ENCODE measurements at places on chromosomes 11 and 22. TPM values are rescaled to one million over a fixed set of nuclear protein-coding genes. Genes with fewer than 3 reads are reported as not detected.

The PATE4 gene
- total RNA-seq, result not detected

The OR5P2 gene
- not detected for total RNA-seq

The F2 gene
- 0.06 TPM for total RNA-seq

The UNC93B1 gene
- not detected for total RNA-seq

DNA sequence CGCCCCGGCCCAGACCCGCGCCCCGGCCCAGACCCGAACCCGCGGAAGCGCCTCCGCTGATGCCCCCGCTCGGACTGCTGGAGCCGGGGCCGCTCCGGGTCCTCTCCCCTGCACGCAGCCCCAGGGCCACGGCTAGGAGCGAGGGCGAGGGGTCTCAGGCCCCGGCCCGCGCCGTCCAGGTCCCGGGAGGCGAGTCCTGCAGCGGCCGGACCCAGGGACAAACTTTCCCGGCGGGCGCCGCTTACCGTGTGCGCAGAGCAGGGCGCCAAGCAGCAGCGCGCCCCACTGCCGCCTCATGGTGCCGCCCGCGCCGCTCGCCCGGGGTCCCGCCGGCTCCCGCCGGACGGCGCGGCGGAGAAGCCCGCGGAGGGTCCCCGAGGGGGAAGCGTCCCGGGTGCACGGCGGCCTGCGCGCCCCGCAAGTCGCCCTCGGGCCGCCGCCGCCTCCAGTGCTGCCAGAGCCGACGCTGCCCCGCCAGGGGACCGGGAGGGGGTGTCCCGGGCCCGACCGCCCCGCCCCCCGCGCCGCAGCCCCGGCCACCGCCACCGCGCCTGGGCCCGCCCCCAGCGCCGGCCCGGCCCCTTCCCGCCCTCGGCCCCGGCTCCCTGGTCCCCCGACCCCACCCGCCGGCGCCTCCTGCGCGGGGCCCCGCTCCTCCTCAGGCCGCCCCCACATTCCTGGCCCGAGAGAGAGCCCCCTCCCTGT is at the start of gene LRP4:
Gene LRP4 (minus strand): TSS at position 468 of the 705 bp plus-strand sequence. CDS start 171 bp downstream, at position 297.
- H3K4me1 ChIP-seq, result peaks cover 23% of the 10 kb centered on the region
- no peaks in the 10 kb centered on the region for H3K27me3 ChIP-seq
- H3K27ac ChIP-seq, result no peak within 1 kb of the TSS
- no peaks in the 10 kb centered on the region for H3K36me3 ChIP-seq
- peak within 1 kb of the TSS; percentile 81 for H3K4me3 ChIP-seq
- peak; percentile 62 for DNase-seq

DNA sequence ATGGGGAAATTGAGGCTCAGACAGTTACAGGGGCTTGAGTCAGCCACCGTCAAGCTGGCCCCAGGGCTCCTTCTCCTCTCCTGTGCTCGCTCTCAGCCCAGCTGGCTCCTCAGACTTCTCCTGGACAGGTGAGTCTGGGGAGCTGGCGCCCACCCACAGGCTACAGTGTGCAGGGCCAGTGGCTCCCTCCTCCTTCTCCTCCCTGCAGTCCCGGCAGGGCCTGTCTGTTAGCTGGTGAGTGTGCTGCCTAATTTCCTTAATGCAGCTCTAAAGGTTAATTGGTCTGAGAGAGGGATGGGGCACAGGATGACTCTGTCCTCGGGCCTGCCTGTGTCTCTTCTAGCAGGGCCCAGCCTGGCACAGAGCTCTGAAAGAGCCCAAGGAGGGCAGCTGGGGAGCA is 31.7 kb downstream of the LMO1 start:
- H3K4me3 ChIP-seq, result no peak overlapping the region
- no peak for DNase-seq
- H3K27me3 ChIP-seq, result no peaks in the 10 kb centered on the region
- no peaks in the 10 kb centered on the region for H3K36me3 ChIP-seq

DNA sequence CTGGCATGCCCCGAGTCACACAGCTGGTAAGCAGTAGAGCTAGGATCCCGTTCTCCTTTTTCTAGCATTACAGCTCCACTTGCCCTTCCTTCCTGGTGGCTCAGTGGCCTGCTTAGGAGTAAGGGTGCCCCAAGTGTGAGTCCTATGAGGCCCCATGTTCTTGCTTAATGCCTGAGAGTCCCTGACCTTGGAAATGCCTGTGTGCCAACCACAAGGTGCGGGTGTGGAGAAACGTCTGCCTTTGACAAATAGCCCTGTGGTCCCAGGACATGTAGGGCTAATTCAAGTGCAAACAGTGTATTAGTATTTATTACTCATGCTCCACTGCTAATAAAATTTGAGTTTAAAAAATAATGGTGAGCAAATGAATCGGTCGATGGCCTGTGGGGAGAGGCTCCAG is 18.4 kb downstream of the GRIK4 start:
- no peaks in the 10 kb centered on the region for H3K36me3 ChIP-seq
- no peak overlapping the region for H3K4me3 ChIP-seq
- DNase-seq, result no peak
- no peaks in the 10 kb centered on the region for H3K4me1 ChIP-seq

DNA sequence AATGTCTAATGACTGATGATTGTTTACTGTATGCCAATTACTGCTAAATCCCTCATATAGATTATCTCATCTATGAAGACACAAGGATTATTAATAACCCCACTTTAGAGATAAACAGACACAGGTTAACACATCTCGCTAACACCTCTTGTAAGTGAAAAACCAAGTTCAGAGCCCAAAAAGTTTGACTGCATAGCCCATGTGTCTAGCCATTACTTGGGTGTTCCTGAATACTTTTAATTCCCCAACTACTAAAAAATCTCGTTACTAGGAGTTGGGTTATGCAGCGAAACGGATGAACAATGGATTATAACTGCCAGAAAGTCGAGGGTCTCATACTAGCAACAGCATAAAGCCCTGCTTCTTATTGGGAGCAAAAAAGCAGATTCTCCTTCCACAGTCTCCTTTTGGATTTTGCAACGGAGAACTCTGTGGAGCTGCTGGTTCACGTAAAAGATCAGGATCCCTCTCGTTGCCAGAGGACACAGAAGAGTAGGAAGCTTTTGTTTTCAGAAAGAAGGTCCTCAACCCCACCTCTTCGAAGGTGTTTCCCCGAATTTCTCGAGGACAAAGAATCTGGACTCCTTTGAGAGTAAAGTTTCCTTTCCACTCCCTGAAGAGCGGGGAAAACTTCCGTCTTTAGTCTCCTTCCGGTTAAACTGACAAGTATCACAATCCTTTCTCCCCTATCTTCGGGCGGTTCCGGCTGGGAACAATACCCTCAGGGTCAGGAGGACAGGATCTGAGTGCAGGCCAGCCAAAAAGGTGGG is 979 bp downstream of the ZBED5 start:
- H3K27me3 ChIP-seq, result no peaks in the 10 kb centered on the region
- peaks cover 41% of the 10 kb centered on the region for H3K36me3 ChIP-seq
- 0 out of 2 replicates have a peak, but pooled peaks cover 4% of the 10 kb centered on the region for H3K4me1 ChIP-seq
- DNase-seq, result peak; percentile 68
- H3K27ac ChIP-seq, result peak overlapping the region; percentile 79

- H3K27me3 ChIP-seq, result no peaks in the 10 kb centered on the region
- no peak overlapping the region for H3K27ac ChIP-seq
- no peak for DNase-seq
- no peaks in the 10 kb centered on the region for H3K36me3 ChIP-seq
- no peak overlapping the region for H3K4me3 ChIP-seq
- H3K4me1 ChIP-seq, result no peaks in the 10 kb centered on the region
Measured at GRCh38 chr22:30782613-30783012, 87.9 kb downstream of the OSBP2 start.

DNA sequence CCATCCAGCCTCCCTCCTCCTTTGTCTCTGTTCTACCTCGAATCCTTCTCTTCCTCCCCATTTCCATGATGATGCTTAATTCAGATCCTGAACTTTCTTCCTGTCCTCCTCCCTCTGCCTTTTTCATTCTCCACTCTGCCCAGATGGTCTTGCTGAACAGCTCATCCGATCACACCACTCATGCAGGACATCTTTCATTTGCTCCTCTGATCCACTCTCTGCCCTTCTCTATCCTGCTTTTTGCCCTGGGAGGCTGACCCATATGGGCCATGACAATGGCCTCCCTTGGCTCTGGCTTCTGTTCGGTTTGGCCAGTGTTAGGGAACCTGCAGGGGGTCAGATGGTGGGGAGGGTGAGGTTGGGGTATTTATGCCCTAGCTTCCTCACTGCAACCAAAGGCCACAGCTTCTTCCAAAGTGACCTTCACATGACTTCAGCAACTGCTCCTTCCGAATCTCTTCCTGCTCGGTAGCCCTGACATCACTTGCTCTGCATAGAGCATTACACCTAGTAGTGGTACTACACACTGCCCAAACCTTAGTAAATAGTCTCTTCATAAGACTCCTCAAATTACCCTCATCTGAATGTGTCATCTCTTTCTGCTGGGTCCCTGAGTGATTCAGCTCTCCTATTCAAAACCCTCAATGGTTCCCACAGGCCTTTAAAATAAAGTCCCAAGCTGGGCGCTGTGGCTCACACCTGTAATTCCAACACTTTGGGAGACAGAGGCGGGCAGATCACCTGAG is 32.7 kb upstream of the MICAL2 start:
- no peak overlapping the region for H3K27ac ChIP-seq
- no peak for DNase-seq
- H3K4me1 ChIP-seq, result peaks cover 3% of the 10 kb centered on the region
- H3K36me3 ChIP-seq, result no peaks in the 10 kb centered on the region
- H3K4me3 ChIP-seq, result no peak overlapping the region

DNA sequence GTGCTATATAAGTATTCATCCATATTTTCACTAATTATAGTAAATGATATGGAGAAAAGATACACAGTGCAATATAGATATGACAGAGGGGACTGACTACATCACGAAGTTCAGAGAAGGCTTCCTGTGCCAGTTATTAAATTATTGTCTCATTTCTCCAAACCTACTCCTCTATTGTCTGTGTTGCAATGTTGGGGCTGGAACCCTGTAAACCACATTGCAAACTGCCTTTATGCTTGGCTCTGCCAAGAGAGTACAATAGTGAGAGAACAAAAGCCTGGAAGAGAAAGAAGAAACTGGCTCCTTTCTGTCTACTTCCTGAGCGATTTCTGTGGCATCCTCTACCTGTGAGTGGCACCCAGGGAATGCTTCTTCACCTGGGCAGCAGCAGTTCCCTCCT is 46.4 kb downstream of the ME3 start:
- H3K4me3 ChIP-seq, result no peak overlapping the region
- DNase-seq, result no peak
- no peaks in the 10 kb centered on the region for H3K36me3 ChIP-seq
- no peaks in the 10 kb centered on the region for H3K4me1 ChIP-seq
- no peaks in the 10 kb centered on the region for H3K27me3 ChIP-seq

DNA sequence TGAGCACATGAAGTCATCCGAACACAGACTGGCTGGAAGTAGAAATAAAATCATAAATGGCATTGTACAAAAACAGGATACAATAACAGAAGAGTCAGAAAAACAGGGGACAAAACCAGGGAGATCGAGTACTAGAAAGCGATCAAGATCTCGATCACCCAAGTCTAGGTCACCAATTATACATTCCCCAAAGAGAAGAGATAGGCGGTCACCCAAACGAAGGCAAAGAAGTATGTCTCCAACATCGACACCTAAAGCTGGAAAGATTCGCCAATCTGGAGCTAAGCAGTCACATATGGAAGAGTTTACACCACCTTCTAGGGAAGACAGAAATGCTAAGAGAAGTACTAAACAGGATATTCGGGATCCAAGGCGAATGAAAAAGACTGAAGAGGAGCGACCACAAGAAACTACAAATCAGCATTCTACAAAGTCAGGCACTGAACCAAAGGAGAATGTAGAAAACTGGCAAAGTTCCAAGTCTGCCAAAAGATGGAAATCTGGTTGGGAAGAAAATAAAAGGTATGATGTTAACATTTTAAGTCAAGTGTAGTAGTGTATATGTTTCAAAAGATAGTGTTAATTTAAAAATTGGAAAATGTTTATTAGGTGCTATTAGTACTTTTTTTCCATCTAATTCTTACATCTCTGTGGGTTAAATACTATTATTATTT is 9.4 kb downstream of the PCF11 start:
- H3K27ac ChIP-seq, result no peak overlapping the region
- H3K36me3 ChIP-seq, result peaks cover 94% of the 10 kb centered on the region
- no peak overlapping the region for H3K4me3 ChIP-seq
- no peak for DNase-seq
- no peaks in the 10 kb centered on the region for H3K4me1 ChIP-seq

All from SJCRH30 (cell line).